SJCRH30 (cell line): ENCODE measurements at places on chromosomes 2 and 18. TPM values are rescaled to one million over a fixed set of nuclear protein-coding genes. Genes with fewer than 3 reads are reported as not detected.

GRCh38 chr2:215896921-215897320 is 116.4 kb downstream of the MREG start:
- H3K27me3 ChIP-seq: no peaks in the 10 kb centered on the region
- no peaks in the 10 kb centered on the region for H3K4me1 ChIP-seq
- H3K36me3 ChIP-seq: no peaks in the 10 kb centered on the region

DNA sequence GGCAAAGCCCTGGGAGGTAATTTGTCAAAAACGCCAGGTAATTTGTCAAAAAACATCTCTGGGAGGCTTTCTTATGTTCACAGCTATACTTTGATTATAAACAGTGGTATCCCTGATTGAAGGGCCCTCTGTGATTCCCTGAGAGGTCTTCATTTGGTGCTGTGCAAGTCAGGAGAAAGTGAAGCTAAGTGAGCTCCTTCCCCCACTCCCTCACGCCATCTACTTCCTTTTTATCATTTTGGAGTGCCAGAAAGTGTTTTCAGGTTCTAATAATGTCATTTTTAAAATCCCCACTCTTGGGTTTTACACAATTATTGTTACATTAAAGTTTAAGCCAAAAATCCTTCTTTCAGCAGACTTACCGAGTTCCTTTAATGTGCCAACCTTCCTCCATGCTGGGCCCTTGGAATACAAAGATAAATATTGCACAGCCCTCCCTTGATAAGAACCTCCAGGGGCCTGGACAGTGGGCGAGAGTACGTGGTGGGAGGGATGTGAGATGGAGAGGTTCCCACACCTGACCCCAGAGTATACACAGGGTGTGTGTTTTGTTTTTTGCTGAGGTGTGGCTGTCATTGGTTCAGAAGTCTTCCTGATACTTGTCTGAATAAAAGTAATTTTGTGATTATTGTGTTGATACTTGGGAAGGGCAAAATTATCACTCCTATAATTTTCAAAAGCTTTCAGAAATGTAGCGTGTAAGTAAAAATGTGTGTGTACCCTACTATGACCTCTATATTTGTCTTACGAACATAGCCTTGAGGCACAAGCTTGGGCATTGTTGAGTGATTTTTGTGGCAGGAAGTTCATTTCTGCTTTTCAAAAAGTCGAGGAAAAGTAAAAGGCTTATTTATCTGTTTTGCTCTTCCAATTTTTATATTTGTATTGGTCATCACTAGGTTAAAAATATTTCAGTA is 8.2 kb downstream of the MAPRE2 start:
- H3K4me1 ChIP-seq: no peaks in the 10 kb centered on the region
- no peak overlapping the region for H3K27ac ChIP-seq
- DNase-seq: no peak
- no peak overlapping the region for H3K4me3 ChIP-seq
- no peaks in the 10 kb centered on the region for H3K36me3 ChIP-seq
- H3K27me3 ChIP-seq: no peaks in the 10 kb centered on the region

DNA sequence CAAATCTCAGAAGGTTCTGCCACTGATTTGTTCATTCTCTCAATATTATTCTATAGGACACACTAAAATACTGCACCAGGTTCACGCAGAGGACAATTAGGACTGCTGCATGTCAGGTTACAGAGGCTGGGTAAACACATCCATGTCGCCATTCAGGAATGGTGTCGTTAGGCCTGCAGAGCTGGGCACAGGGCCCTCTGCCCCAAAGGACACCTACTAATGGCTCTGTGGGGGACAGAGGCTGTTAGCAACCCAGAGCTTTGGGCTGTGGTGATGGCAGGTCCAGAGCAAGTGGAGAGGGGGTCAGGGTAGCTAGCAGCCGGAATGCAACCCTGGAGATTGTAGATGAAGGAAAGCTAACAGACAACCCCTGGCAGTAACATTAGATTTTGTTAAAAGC is 115.9 kb downstream of the TTC32 start:
- H3K4me1 ChIP-seq: peaks cover 17% of the 10 kb centered on the region
- DNase-seq: no peak
- no peaks in the 10 kb centered on the region for H3K36me3 ChIP-seq
- H3K27me3 ChIP-seq: no peaks in the 10 kb centered on the region

The TGFA gene
- 7.8 and 8.9 TPM in 2 replicates for total RNA-seq

GRCh38 chr2:159265171-159265576 is 21.3 kb downstream of the WDSUB1 start:
- H3K27me3 ChIP-seq: no peaks in the 10 kb centered on the region
- no peaks in the 10 kb centered on the region for H3K4me1 ChIP-seq
- no peak overlapping the region for H3K27ac ChIP-seq
- no peaks in the 10 kb centered on the region for H3K36me3 ChIP-seq
- H3K4me3 ChIP-seq: no peak overlapping the region

DNA sequence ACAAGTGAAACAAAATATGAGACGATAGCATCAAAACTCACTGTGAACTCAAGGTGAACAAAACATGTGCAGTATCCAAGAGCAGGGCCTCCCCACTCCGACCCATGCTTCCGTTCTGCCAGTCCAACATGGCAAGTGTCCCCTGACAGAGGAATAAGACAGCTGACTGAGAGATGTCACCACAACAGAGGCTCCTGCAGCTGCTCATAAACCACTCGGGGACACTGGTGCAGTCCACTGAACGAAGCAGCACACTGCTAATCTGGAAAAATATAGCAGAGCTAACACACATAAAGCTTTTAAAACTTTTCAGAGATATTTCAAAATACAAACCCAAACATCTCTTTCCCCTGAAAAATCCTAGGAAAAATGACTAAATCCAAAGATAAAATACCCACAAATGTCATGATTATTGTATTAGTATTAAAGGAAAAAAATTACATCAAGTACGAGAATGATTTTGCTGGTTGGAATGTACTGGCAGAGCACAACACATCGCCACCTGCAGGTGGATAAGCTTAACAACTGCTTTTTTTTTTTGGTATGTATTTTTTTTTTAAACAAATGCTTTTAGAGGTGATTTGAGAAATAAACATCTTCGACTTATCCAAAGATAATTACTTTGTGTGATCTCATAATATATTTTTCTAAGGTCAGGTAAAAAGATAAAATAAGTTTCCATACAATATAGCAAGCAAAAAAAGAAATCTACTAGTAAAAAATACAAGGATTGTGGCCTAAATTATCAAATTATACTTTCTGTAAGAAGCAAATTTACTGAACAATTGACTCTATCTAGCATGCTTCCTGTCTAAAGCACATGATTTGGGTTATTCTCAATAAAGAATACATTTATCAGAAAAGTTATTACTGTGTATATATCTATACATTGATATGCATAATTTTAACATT is 18.6 kb downstream of the THADA start:
- H3K27ac ChIP-seq: no peak overlapping the region
- peak; percentile 77 for DNase-seq
- H3K4me3 ChIP-seq: no peak overlapping the region

The ABHD1 gene
- not detected in 2 replicates for total RNA-seq

The ROCK2 gene
- 50.5 and 61.2 TPM in 2 replicates for total RNA-seq

DNA sequence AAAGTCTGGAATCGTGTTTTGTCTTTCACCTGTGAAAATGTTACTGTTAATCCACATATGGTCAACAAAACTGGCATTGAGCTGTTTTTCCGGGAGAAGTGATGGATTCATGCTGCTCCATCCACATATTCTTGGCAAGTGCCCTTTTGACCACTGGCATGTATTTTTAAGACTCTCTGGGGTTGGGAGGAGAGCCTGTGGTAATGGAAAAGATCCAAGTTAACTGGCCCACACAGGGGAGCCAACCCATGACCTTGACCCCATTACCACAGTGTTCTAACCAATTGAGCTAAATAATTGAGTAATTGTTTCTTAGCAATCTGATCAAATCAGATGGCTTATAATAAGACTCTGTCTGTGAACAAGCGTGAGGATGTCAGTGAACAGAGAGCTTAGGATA is 296.2 kb upstream of the NRP2 start:
- H3K27me3 ChIP-seq: no peaks in the 10 kb centered on the region
- DNase-seq: peak; percentile 60
- H3K27ac ChIP-seq: no peak overlapping the region

- no peak overlapping the region for H3K4me3 ChIP-seq
- DNase-seq: no peak
These were observed 36.3 kb downstream of the PREPL start for GRCh38 chr2:44324971-44325426.

GRCh38 chr2:240463274-240463865 is 27.9 kb downstream of the GPC1 start:
- H3K27ac ChIP-seq: no peak overlapping the region
- peaks cover 54% of the 10 kb centered on the region for H3K36me3 ChIP-seq
- DNase-seq: peak; percentile 3
- no peaks in the 10 kb centered on the region for H3K27me3 ChIP-seq
- no peak overlapping the region for H3K4me3 ChIP-seq

The LRRTM1 gene
- 0.05 TPM in 1 of 2 replicates, not detected in the other for total RNA-seq

The HNMT gene
- total RNA-seq: 0.04 TPM in 1 of 2 replicates, not detected in the other

The CYTIP gene
- total RNA-seq: 0.71 and 0.81 TPM in 2 replicates

The ABCA12 gene
- 0.03 and 0.12 TPM in 2 replicates for total RNA-seq

GRCh38 chr2:221486106-221486505 is 86.0 kb downstream of the EPHA4 start:
- peaks cover 8% of the 10 kb centered on the region for H3K4me1 ChIP-seq
- no peak overlapping the region for H3K4me3 ChIP-seq
- DNase-seq: no peak
- H3K27me3 ChIP-seq: no peaks in the 10 kb centered on the region

The DSEL gene
- 21.5 and 24.6 TPM in 2 replicates for total RNA-seq

The CKAP2L gene
- 31.0 and 33.7 TPM in 2 replicates for total RNA-seq

The LIPG gene
- 37.0 and 37.3 TPM in 2 replicates for total RNA-seq

The REG1B gene
- total RNA-seq: not detected in 2 replicates

The PJVK gene
- 1.3 TPM in 2 replicates for total RNA-seq

DNA sequence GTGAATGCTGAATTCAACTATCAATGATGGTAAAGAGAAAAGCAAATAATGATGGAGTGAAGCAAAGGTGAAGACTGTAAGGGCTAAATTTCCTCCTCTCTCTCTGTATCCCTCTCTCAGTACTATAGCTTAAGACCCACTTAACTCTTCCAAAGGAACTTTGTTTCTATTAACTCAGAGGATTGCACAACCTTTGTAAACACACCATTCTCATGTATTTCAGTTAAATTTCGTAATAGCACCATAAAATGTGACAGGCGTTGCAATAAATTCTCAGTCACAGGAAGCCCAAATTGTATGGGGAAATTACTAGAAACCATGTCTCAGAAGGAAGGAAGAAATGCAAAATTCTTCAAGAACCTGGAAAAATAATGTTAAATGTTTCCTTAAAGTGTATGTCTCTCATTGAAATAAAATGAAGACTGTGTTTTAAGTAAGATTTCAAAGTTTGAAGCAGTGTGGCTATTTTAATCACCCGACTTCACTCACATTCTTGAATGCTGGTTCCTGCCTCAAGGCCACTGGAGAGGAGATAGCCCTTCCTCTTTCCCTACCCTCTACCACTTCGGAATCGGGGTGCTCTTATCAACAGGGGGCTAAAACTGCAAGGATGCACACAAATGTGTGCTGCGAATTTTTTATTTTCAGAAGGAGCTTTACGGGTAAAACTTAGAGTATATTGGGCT is 112.1 kb downstream of the FTCDNL1 start:
- H3K27ac ChIP-seq: no peak overlapping the region
- H3K36me3 ChIP-seq: no peaks in the 10 kb centered on the region
- DNase-seq: no peak

The TTR gene
- total RNA-seq: not detected in 2 replicates

The PAIP2B gene
- total RNA-seq: 2.8 and 3.1 TPM in 2 replicates

DNA sequence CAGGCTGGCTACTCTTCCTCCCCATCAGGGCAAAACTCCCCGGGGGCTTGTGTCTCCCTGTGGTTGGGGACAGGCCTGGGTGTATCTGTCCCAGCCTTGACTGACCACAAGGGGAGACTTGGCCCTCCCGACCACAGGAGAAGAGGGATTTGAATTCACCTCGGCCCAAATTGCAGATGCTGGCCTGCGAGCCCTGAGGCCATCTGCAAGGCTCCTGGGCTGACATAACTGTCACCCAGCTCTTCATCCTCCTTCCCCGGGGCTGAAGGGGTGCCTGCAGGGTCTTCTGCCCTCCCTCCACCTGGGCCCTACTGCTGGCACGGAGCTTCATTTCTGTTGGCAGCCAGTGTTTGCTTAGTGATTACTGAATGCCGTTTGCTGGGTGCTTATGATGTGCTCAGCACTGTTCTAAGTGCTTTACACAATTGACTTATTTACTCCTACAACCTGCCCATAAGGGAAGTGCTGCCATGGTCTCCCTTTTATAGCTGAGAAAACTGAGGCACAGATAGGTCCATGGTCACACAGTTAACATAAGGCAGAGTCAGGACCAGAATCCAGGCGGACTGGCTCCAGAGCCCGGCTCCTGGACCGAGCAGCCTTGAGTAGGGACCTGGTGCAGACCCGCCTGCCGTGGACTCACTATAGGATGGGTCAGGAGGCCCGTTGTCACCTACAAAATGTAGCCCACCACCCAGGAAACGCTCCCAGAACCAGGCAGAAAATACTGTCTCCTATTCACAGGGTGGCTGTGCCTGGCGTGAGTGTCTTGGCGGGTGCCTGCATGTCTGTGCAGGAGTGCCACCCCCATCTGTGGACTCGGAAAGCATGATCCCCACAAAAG is 18.9 kb downstream of the STEAP3 start:
- peaks cover 19% of the 10 kb centered on the region for H3K4me1 ChIP-seq
- no peaks in the 10 kb centered on the region for H3K27me3 ChIP-seq
- H3K36me3 ChIP-seq: no peaks in the 10 kb centered on the region
- no peak overlapping the region for H3K4me3 ChIP-seq
- DNase-seq: no peak
- H3K27ac ChIP-seq: no peak overlapping the region

- no peak for DNase-seq
- H3K36me3 ChIP-seq: no peaks in the 10 kb centered on the region
- no peak overlapping the region for H3K4me3 ChIP-seq
- no peaks in the 10 kb centered on the region for H3K27me3 ChIP-seq
- H3K4me1 ChIP-seq: peaks cover 17% of the 10 kb centered on the region
These were observed 52.9 kb downstream of the ADI1 start for GRCh38 chr2:3466482-3466863.

GRCh38 chr18:8051453-8051852 is 484.3 kb downstream of the PTPRM start:
- H3K36me3 ChIP-seq: no peaks in the 10 kb centered on the region
- H3K4me1 ChIP-seq: no peaks in the 10 kb centered on the region
- H3K27ac ChIP-seq: no peak overlapping the region
- no peaks in the 10 kb centered on the region for H3K27me3 ChIP-seq
- DNase-seq: no peak
- H3K4me3 ChIP-seq: no peak overlapping the region

- no peaks in the 10 kb centered on the region for H3K36me3 ChIP-seq
- no peak overlapping the region for H3K4me3 ChIP-seq
- no peak overlapping the region for H3K27ac ChIP-seq
- H3K27me3 ChIP-seq: peaks cover 14% of the 10 kb centered on the region; the same call in 1 of the 2 replicates
- no peak for DNase-seq
- H3K4me1 ChIP-seq: no peaks in the 10 kb centered on the region
These were observed 1591.7 kb upstream of the DDX18 start for GRCh38 chr2:116222793-116223192.

GRCh38 chr2:100285691-100286090 is 36.6 kb downstream of the LONRF2 start:
- no peak for DNase-seq
- H3K4me3 ChIP-seq: no peak overlapping the region
- no peaks in the 10 kb centered on the region for H3K4me1 ChIP-seq
- no peak overlapping the region for H3K27ac ChIP-seq

GRCh38 chr2:214096208-214096715 is 314.6 kb upstream of the VWC2L start:
- H3K36me3 ChIP-seq: no peaks in the 10 kb centered on the region
- H3K4me1 ChIP-seq: no peaks in the 10 kb centered on the region
- no peak overlapping the region for H3K4me3 ChIP-seq
- H3K27me3 ChIP-seq: no peaks in the 10 kb centered on the region
- no peak for DNase-seq

GRCh38 chr2:121650315-121650930 is 1.2 kb upstream of the CLASP1 start:
- DNase-seq: peak; percentile 13
- H3K27ac ChIP-seq: peak overlapping the region; percentile 83
- H3K4me3 ChIP-seq: peak overlapping the region; percentile 66
- H3K4me1 ChIP-seq: peaks cover 9% of the 10 kb centered on the region
- no peaks in the 10 kb centered on the region for H3K27me3 ChIP-seq

The RNU2-63P gene
- not detected in 2 replicates for total RNA-seq
